Hepatocyte (in vitro differentiated cells): ENCODE measurements at places on chromosomes 1 and 21. TPM values are rescaled to one million over a fixed set of nuclear protein-coding genes. Genes with fewer than 3 reads are reported as not detected.

- DNase-seq = no peak
Measured at GRCh38 chr1:169146576-169147214, 40.2 kb downstream of the ATP1B1 start.

- DNase-seq = no peak
Measured at GRCh38 chr1:173224949-173225348, 17.8 kb upstream of the TNFSF4 start.

DNA sequence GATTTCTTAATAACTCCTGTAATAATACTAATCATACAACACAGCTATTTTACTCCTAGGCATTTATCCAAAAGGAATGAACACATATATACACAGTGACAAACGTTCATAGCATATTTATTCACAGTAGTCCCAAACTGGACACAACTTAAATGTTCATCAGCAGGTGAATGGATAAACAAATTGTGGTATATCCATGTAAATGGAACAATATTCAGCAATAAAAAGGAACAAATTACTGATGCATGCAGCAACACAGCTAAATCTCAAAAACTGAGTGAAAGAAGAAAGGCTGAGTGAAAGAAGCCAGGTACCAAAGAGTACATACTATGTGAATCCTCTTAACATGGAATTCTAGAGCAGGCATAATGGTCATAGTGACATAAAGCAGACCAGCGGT lies 242.7 kb upstream of the USP24 start:
- no peak for DNase-seq

GRCh38 chr1:31788825-31789256 lies 24.7 kb upstream of the ADGRB2 start:
- no peak for DNase-seq

- DNase-seq = no peak
Measured at GRCh38 chr1:2317230-2318065, 73.9 kb downstream of the MORN1 start.

GRCh38 chr1:170415710-170416372 lies 116.1 kb upstream of the GORAB start:
- peak; percentile 46 for DNase-seq

DNA sequence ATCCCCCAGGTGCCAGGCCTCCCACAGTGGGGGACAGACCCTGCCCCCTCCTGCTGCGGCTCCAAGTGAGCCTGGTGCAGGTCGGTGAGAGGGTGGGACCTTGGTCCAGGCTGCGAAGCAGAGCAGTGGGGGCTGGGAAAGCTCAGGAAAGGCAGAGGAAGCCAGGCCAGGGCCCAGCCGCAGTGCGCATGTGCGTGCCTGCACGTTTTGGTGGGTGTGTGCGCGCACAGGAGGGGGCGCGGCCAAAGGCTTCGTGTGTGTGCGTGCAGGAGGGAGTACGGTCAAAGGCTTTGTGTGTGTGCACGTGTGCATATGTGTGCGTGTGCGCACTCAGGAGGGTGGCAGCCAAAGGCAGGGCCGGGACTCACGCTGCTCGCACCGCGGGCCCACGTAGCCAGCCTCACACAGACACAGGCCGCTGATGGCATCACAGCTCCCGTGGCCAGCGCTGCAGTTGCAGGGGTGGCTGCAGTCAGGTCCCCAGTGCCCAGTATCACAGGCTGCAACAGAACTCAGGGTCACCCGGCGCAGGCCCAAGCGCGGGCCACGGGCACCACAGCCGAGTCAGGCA lies 45.9 kb downstream of the ARHGEF16 start:
- DNase-seq = no peak

GRCh38 chr1:227718932-227719331 lies 16.2 kb downstream of the JMJD4 start:
- DNase-seq = no peak

GRCh38 chr1:172647987-172648386 lies 10.9 kb upstream of the FASLG start:
- no peak for DNase-seq

- no peak for DNase-seq
Measured at GRCh38 chr1:228154670-228155571, 5.2 kb downstream of the GJC2 start.

- DNase-seq = no peak
Measured at GRCh38 chr1:158374860-158375259, 21.2 kb downstream of the CD1E start.

GRCh38 chr1:36748466-36748865 lies 265.8 kb upstream of the CSF3R start:
- no peak for DNase-seq

- DNase-seq = no peak
Measured at GRCh38 chr1:165753934-165754333, 14.7 kb downstream of the TMCO1 start.

DNA sequence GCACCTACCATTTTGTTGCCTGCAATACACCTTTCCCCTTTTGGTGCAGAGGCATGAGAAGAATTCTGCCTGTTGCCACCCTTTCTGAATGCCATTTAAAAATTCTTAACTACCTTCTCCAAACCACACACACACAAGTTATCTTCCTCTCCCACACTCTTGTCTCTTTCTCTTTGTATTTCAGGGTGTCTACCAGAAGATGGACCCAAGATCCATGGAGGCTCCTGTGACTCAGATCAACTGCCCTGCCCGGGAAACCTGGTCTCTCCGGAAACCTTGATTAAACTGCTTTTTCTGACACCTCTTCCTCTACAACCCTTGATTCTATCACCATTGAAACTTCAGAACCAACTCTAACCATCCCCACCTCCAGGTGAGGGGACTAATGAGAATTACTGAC lies 2.4 kb upstream of the TARS2 start:
- no peak for DNase-seq

DNA sequence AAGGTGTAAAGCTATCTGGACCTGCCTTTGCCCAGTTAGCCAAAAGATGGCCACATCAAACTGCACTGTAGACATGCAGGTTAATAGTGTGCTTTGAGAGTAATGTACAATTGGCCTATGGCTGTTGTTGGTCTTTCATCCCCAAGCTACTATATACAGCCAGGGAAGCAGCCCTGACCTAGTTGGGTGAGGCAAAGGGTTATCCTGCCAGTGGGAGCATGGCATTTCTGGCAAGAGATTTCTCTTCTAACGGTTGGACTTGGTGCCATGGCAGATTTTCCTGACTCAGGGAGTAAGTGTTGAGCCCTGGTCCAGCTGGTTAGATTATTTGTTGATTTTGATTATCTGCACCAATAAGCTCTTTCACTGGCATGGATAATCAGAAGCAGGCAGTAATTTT lies 119.8 kb downstream of the SDCCAG8 start:
- no peak for DNase-seq

DNA sequence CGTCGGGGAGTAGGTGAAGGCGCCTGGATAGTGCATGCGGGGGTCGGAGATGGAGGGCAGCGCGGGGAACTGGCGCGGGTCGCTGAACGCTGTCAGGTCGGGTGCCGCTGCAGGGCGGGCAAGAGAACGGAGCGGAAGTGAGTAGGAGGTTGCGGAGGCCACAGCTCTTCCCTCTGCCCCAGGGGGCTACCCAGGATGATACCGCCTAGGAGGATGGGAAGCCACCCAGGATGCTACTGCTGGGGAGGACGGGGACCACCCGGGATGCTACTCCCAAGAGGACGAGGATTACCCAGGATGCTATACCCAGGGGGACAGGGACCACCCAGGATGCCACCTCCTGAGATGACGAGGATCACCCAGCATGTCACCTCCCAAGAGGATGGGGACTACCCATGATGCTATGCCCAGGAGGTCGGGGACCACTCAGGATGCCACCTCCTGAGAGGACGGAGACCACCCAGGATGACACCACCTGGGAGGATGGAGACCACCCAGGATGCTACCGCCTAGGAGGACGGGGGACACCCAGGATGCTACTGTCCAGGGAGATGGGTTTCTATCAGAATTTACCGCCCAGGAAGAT lies 123.8 kb downstream of the CLIC6 start:
- no peak for DNase-seq

DNA sequence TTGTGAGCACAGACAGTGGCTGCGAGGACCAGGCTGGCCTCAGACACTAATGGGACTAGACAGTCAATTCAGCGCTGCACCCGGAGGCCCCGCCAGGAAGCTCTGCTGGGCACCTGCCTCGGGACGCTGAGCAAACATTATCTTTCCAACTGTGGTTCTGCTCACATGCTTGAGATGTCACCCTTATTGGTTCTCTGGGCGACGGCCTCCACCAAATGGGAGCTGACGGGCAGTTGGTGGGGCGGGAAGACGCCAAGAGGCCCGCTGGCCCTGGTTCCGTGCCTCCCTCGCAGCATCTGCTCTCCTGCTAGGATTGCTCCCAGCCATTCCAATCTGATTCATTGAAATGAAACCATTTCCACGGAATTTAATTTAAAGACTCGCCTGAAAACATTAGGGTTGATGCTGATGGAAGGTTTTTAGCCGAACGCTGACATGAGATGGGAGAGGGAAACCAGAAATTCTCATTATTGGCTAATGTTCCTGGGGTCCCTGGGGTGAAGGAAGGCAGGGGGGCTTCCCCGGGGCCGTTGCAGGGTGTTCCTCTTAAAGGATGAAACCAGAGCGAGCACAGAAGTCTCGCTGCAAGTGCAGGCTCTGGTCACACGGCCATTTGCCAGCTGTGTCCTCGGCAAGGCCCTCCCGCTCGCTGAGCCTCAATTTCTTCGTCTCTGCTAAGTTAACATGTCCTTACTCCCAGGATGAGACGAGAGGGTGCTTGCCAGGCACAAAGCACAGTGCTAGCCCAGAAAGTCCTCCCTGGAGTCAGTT lies 512.2 kb downstream of the NPHP4 start:
- DNase-seq = no peak

DNA sequence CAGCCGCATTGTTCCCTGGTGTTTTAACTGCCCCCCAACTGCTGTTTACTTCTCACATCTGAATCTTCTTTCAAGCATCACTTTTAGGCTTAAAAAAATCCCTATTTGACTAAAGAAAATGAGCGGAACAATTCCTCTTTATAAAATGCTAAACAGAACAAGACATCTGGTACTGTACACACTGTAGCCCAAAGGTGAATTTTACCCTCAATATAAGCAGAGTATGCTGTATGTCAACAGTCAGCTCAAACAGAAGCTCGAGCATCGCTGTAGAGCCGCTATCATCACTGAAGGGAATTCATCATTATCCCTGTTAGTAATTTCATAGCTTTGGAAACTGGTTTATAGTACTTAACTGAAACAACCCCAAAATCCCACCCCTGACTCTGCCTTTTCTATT lies 85.3 kb downstream of the LRRC8D start:
- DNase-seq = no peak

DNA sequence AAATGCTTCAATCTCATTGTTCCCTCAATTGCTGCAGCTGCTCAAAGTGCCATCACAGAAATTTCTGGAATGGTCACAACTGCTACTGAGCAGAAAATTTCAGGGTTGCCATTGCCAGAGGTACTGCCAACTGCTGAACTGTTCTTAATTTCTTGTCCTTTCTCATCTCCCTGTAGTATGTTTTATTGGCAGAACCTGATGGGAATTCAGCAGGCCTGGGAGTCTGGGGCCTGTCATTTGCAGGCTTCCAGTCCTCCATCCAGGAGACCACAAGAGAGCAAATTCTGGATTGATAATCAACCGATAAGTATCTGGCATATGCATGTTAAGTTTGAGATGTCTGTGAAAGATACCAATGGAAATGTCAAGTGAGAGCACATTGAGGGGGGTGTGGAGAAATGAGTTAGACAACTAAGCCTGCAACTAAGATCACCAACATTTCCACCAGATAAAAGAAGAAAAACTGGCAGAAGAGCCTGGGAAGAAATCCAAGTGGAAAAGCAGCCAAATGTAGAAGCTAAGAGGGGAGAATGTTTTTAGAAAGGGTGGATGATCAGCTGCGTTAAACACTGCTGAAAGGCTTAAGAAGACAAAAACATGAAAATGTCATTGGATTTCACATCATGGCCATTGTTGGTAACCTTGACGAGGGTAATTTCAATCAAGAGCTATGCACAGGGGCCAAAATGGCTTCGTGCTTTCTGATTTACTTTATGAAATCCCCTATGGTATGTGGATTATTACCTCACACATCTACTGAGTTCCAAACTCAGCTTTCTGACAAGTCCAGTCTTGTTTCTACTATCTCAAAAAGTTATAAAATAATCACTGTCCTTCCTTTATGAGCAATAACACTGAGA lies 648.1 kb downstream of the PLPP3 start:
- DNase-seq = no peak

Gene C8A
- total RNA-seq = 5.8 and 8.2 TPM in 2 replicates

Gene SLAMF7
- 0.07 TPM in 1 of 2 replicates, not detected in the other for total RNA-seq

Gene ALX3
- total RNA-seq = 0.27 and 1.6 TPM in 2 replicates

Gene C1orf116
- 16.7 and 18.3 TPM in 2 replicates for total RNA-seq

Gene TRIM58
- total RNA-seq = not detected in 2 replicates

Gene ASCL5
- total RNA-seq = not detected in 2 replicates

Gene ADAMTS4
- total RNA-seq = 1.2 and 2.3 TPM in 2 replicates

Gene NUF2
- 4.4 and 7.0 TPM in 2 replicates for total RNA-seq

Gene PRAMEF4
- not detected in 2 replicates for total RNA-seq

Gene IGSF3
- 27.2 and 34.0 TPM in 2 replicates for total RNA-seq
